ENCODE measurements at places on chromosomes 3 and 15.

- no peak for DNase-seq
Observed at GRCh38 chr15:80495401-80495942, 91.3 kb downstream of the ARNT2 start.

DNA sequence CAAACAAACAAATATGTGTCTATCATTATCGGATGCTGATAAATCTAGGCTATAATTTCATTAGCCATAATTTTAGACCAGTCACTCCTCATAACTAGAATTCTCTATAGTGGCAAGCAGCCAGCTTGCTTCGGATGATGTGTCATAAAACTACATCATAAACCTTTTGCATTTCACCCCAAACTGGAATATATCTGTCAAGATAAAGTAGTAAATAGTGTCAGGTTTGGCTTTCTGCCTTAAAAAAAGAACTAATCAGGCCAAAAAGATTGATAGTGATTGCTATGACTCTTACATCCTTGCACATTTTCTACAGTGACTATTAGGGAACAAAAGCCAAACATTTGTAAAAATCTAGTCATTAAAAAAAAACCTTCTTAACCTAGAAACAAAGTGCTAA lies 51.0 kb downstream of the DPPA2 start:
- no peak for DNase-seq

GRCh38 chr3:134852132-134852531 lies 57.1 kb downstream of the EPHB1 start:
- DNase-seq: no peak

DNA sequence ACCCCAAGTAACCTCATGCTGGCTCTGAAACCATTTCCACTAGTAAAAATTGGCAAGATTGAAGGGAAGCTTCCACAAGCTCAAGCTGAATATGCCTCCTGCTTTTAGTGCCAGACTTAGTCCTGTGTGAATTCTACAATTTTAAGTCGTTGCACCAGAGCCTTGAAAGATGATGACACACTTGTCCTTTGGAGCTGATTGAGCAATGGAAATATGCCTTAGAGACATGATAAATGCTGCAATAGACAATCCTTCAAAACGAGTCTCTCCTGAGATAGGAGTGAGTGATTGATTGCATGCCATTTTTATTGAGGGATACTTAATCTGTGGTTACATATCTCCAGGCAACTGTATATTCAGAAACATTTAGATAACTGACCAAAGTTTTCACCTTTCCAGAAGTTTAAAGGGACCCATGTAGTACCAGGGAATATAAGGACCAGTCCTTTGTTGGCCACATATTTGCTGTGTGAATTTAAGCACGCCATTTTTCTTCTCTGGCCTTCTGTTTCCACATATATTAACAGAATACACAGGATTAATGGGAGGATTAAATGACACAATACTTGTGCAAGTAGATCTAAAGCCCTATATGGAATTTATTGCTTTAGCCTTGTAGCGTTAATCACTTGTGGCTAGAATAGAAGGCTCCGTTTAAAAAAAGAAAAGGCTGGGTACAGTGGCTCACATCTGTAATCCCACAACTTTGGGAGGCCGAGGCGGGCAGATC lies 65.1 kb downstream of the PPARG start:
- no peak for DNase-seq

GRCh38 chr15:99980752-99981151 lies 247.5 kb upstream of the LYSMD4 start:
- DNase-seq: no peak

DNA sequence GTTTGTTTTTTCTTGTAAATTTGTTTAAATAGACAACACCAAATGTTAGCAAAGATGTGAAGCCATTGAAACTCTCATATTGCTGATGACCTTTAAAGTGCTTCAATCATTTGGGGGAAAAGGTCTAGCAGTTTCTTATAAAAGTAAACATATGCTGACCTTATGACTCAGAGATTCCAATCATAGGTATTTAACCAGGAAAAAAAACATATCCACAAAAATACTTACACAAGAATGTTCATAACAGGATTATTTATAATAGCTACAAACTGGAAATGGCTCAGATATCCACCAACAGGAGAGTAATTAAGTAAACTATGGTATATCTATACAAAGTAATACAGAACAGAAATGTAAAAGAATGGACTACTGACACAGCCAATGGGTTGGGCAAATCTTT lies 27.1 kb upstream of the RORA start:
- DNase-seq: no peak

- DNase-seq: peak; percentile 18
Observed at GRCh38 chr3:127037021-127037400, 54.1 kb downstream of the PLXNA1 start.

DNA sequence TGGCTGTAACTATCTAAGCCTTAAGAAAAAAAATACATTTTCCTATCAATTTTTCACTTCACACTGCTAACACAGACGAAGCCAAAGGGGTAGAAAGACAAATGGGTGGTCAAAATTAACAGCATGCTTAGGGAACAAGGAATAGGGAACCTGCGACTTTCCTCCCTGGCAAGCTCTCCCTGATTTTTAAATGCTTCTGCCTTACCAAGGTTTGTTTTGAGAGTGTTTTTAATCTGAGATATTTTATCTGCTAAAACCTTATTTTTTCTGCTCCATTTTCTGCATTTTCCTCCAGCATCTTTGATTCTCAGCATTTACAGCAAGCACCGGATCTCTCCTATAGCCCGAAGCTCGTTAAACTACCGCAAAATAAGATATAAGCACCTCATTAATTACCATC lies 214.4 kb downstream of the RORA start:
- DNase-seq: no peak

GRCh38 chr3:128319741-128320141 lies 146.9 kb downstream of the DNAJB8 start:
- DNase-seq: no peak

DNA sequence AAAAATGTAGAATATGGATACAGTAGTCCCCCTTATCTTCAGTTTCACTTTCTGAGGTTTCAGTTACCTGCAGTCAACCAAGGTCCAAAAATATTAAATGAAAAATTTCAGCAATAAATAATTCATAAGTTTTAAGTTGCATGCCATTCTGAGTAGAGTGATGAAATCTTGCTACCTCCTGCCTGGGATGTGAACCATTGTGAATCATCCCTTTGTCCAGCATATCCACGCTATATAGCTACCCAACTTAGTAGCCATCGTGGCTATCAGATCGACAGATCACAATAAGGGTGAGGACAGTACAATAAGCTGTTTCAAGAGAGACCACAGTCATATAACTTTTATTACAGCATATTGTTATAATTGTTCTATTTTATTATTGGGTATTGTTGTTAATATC lies 1.2 kb upstream of the LARS2 start:
- DNase-seq: no peak

- peak; percentile 77 for DNase-seq
Observed at GRCh38 chr3:52123106-52123725, 31.0 kb downstream of the POC1A start.

DNA sequence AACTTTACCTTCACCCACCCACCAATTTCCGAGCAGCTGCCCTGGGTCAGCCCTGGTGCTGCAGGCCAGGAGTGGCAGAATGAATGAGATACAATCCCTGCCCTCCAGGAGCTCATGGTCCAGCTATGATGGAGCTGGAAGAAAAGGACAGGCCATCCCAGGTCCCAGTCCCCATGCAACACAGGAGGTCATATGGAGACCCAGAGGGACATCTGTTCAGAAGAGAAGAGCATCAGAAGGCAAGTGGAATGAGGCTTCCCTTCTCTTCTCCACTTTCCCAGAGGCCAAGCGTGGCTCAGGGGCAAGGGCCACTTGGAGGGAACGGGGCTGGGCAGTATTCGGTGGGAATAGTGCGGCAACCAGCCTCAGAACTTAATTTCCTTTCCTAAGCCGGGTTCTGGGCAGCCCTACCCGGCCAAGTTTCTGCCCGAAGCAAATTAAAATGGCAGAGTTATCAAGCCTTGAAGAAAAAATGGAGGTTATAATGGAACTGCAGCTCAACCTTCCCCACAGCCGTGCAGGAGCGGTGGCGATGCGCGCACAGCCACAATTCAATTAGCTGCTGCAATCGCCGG lies 35.9 kb downstream of the TLE3 start:
- no peak for DNase-seq

GRCh38 chr3:179464323-179465092 lies 13.2 kb upstream of the GNB4 start:
- no peak for DNase-seq

DNA sequence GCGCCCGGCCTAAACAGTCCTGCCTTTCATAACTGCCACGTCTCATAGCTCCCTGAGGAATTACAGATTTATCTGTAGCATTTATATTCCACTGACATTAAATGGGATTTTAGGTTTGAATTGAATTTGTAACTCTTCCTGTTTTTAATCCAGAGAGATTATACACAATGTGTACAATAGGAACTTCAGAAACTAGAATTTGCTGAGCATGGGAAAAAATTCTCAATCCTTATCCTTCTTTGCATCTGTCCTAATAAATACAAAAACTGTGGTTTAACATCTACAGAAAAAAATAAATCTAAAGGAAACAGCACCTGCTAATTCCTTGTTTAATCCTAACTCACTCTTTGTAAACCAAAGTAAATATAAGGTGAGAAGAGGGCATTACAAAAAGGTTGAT lies 2.2 kb downstream of the NEK11 start:
- no peak for DNase-seq

DNA sequence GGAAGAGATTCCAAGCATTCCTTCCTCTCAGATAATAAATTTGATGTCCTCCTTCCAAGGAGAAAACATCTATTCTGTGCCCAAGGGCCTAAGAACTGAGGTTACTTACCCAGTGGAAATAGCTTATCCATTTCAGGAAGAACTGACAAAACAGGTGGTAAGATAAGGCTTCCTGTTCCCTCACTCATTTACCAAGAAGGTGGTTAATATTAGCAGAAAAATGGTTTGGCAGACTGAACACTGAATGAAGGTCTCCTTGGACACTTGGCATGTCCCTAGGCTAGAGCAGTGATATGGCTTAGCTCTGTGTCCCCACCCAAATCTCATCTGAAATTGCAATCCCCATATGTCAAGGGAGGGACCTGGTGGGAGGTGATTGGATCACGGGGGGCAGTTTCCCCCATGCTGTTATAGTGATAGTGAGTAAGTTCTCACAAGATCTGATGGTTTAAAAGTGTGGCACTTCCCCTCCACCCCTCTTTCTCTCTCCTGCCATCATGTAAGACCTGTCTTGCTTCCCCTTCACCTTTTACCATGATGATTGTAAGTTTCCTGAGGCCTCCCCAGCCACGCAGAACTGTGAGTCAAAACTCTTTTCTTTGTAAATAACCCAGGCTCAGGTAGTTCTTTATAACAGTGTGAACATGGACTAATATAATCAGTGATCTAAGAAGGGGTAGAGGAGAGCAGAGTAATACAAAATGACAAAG lies 127.4 kb downstream of the ST8SIA2 start:
- no peak for DNase-seq

DNA sequence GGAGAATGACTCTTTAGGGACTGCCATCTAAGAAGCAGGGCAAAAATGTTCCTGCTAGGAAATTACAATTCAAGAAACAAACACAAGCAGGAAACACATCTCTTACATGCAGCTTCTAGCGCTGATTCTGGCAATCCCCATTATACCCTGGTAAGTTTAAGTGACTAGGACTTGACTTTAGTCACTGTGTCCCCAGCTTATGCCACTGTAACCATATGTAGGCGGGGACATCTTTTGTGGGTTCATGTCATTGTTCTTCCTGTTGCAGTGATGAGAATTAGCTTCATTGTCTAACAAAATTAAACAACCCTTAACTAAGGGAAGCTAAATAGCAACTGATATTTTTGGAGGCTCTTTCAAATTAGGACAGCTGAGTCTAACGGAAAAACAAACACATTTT lies 17.9 kb upstream of the FAM81A start:
- no peak for DNase-seq

GRCh38 chr15:80662129-80662528 lies 33.0 kb upstream of the ABHD17C start:
- DNase-seq: no peak

- no peak for DNase-seq
Observed at GRCh38 chr3:172341482-172342059, 106.7 kb downstream of the GHSR start.

DNA sequence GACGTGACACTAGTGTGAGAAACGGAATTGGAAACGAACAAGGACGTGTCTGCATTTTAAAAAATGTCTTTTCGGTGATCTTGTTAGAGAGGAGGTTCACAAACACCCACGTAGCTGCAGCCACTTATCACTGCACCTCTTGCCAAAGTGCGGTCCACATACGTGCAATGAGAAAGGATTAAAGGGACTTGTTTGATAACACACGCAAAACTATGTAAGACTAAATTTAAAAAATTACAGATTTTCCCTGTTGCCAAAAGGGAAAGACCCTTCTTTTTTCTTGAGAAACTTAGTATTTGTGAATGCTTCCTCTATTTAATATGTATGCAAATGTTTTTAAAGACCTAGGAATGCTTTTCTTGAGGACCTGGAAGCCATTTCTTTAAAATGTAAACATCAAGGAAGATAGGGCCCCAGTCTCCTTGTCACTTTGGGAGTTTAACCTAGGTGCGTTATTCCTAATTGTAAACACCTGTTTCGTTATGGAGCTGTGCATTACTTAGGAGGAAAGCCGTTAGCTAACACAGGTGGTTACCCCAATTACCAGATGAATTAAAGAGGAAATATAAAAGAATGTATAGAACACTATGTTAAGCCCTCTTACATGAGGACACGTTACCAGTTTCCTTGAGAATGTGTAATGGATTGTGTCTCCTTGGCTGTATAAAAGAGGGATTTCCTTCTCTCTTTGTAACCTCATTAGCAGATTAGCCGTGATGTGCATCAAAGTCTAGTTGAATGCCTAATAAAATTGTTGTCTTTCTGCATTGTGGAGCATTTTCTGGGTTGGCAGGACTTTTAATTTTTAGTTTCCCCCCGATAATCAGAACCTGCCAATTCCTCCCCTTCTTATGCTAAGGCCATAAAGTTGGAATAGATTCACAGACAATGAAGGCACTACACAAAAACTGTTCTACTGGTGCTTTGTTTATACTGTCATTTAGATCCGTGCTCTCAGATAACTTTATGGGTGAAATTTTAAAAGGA lies 1.0 kb downstream of the LEKR1 start:
- DNase-seq: no peak

- peak; percentile 15 for DNase-seq
Observed at GRCh38 chr15:93040288-93041158, 48.5 kb downstream of the RGMA start.

GRCh38 chr15:31486506-31486905 lies 159.9 kb downstream of the KLF13 start:
- no peak for DNase-seq

GRCh38 chr3:169668072-169668956 lies 4.8 kb upstream of the MECOM start:
- DNase-seq: peak; percentile 50

GRCh38 chr3:14371573-14372474 lies 30.6 kb upstream of the SLC6A6 start:
- peak; percentile 85 for DNase-seq
